ENCODE measurements at places on chromosomes 2 and 18.

DNA sequence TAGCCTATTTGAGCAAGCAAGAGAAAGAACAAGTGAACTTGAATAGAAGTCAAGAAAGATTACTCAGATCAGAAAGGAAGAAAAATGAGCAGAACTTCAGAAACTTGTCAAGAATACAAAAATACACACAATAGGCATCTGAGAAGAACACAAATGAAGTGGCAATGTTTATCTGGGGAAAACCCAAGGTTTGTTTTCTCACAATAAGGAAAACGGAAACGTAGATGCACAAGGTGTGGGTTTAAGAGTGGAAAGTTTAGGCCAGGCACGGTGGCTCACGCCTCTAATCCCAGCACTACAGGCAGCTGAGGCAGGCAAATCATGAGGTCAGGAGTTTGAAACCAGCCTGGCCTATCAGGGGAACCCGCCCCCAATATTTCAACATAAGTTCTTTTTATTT is 159.5 kb upstream of the GYPC start:
- ATAC-seq = no peak

GRCh38 chr18:72720116-72720515 is 147.7 kb downstream of the NETO1 start:
- no peak for ATAC-seq

GRCh38 chr2:207086136-207086535 is 79.6 kb downstream of the KLF7 start:
- no peak for ATAC-seq

DNA sequence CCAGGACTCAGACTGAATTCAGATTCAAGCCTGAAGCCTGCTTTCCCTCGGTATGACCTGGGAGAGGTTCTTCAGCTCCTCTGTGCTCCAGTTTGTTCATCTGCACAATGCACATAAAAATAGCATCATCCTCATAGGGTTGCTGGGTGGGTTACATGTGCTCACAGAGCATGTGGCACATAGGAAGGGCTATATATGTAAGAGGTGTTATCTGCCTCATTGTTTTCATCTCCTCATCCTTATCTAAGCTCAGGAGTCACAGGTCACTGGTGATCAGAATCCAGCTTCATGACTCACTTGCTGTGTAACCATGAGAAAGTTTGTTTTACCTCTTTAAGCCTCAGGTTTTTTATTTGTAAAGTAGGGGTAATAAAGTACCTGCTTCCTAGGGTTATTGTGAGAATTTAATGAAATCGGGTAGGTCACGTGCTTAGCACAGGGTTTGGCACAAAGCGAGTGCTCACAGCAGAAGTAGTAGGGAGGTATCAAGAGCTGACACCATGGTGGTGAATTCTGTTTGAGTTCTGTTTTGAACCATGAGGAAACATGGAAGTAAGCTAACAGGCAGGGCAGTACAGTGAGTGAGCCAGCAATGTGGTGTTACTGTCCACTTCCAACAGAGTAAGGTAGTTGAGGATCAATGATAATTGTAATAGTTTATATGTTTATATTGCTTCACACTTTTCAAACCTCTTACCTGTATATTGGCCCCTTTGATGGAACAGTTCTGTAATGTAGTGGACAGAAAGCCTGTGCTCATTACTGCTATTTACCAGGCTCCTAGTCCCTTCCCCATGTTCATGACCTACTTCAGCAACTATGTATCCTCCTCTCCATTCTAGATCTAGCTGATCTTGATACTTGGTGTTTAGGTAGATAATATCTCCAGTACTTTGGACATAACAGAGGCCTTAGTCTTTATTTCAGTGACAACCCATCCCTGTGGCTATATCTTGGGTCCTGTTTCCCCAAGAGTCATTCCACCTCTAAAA is 141.4 kb upstream of the LTBP1 start:
- ATAC-seq = no peak

GRCh38 chr2:1045109-1045508 is 94.5 kb downstream of the SNTG2 start:
- no peak for ATAC-seq

DNA sequence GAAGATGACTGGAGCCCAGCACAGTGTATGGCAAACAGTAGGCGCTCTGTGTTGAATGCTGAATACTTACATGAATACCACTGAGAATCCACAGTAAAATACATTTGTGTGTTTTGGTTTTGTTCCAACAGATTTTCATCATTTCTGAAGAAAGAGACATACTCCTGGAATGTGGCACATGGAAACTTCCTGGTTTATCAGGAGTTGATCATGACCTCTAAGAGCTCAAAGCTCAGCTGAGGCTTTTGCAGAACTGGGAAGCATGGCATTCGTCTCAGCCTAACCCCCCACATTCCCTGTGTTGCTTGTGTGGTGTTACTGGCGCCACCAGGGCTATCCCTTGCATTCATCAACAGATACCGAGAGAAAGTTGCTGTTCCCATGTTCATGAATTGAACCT is 316.9 kb upstream of the REV1 start:
- ATAC-seq = peak; percentile 69

GRCh38 chr2:128315122-128315828 is 3.4 kb downstream of the HS6ST1 start:
- ATAC-seq = no peak

GRCh38 chr18:48949606-48950535 is 894 bp downstream of the SMAD7 start:
- ATAC-seq = no peak

Data from SK-N-SH treated with all-trans-retinoic acid at 6 μM for 48 hours (cell line).